Activated CD4-positive, alpha-beta memory T cell treated with anti-CD3 and anti-CD28 coated beads, Interleukin-2, amount 10 ng/mL, durations not matched to agents 7 days and 5 days (primary cell): ENCODE measurements at places on chromosomes 13 and 19.

DNA sequence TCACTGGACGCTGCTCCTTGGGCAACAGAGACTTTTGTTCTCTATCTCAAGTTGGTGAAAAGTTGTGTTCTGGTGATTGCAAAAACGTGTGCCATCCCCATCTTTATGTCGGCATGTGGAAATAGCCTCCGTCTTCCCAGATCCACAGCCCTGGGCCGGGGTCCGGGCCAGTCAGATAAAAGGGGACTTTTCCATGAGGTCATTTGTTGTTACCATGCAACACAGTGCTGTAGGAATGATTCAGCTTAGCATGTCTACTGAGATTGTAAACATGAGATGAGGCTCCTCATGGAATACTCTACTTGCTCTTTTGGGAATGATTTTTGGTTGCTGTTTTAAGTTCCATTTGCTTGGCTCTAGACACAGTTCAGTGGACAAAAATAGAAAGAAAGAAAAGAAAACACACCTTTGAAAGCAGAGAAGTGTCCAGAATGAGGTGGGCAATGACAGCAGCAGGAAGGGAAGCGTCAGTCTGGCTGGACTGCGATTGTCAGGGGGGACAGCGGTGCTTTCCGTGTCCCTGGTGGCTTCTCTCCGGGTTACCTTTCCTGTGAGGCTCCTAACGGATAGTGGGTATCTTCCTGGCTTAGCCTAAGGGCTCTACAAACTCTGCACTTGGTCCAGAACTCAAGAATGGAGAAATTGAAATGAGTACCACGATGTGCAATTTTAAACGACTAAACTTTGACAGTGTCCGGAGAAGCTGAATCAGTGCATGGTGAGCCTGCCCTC lies 91.6 kb downstream of the TEX29 start:
- no peaks in the 10 kb centered on the region for H3K36me3 ChIP-seq
- no peak overlapping the region for H3K4me3 ChIP-seq
- H3K4me1 ChIP-seq = no peaks in the 10 kb centered on the region
- no peak overlapping the region for H3K27ac ChIP-seq
- peaks cover 22% of the 10 kb centered on the region for H3K27me3 ChIP-seq
- DNase-seq = no peak

DNA sequence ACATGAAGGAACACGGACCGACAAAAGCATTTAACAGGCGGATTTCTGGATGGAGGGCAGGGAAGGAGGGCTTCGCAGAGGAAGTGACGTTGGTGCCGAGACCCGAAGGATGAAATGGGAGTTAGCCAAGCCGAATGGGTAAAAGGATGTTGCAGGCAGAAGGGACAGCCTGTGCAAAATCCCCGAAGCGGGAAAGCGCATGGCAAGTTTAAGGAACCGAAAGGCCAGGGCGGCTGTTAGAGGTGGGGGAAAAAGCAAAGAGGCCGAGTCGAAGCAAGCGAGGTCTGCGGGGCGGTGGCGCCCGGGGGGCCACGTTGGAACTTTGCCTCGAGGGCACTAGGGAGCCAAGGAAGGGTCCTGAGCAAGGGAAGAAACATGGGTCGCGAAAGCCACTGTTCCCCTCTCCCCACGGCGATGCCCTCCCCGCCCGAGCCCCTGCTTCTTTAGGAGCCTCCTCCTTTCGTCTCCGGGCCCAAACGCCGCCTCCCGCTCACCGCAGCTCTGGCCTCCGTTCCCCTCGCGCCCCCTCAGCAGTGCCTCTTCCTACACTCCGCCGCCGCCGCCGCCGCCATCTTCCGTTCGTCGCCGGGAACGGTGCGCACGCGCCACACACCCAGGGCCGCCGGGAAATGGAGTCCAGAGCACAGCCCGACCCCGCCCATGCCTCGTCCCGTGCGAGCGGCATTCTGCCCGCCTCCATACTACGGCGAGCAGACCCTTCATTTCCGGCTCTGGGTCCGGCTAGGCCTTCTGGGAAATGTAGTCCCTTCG lies at the start of gene SYMPK:
SYMPK (minus strand) TSS at position 584 of the 771 bp plus-strand sequence. CDS start 8,652 bp downstream, outside the sequence.
- H3K4me3 ChIP-seq = peak within 1 kb of the TSS; percentile 92
- peak within 1 kb of the TSS; percentile 96 for H3K27ac ChIP-seq
- peaks cover 20% of the 10 kb centered on the region for H3K36me3 ChIP-seq
- DNase-seq = peak; percentile 99
- H3K27me3 ChIP-seq = peaks cover 29% of the 10 kb centered on the region

DNA sequence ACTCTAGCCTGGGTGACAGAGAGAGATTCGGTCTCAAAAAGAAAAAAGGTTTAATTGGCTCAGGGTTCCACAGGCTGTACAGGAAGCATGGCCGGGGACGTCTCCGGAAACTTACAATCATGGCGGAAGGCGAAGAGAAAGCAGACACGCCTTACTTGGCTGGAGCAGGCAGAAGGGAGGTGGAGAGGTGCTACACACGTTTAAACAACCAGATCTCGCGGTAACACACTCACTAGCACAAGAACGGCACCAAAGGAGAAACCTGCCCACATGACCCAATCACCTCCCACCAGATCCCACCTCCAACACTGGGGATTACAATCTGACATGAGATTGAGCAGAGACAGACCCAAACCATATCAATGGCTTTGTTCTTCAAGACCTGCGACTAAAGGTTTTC lies 12.8 kb downstream of the CASP14 start:
- no peak overlapping the region for H3K4me3 ChIP-seq
- H3K27ac ChIP-seq = no peak overlapping the region
- H3K4me1 ChIP-seq = no peaks in the 10 kb centered on the region
- no peak for DNase-seq
- peaks cover 11% of the 10 kb centered on the region for H3K27me3 ChIP-seq
- no peaks in the 10 kb centered on the region for H3K36me3 ChIP-seq

GRCh38 chr13:84994582-84994981 lies 804.6 kb downstream of the SLITRK6 start:
- no peaks in the 10 kb centered on the region for H3K27me3 ChIP-seq
- no peak overlapping the region for H3K4me3 ChIP-seq
- no peak for DNase-seq

GRCh38 chr19:2391118-2391725 lies 31.2 kb downstream of the TMPRSS9 start:
- H3K27ac ChIP-seq = no peak overlapping the region
- H3K36me3 ChIP-seq = no peaks in the 10 kb centered on the region
- peak; percentile 41 for DNase-seq
- H3K4me3 ChIP-seq = no peak overlapping the region
- peaks cover 25% of the 10 kb centered on the region for H3K4me1 ChIP-seq
- H3K27me3 ChIP-seq = peaks cover 13% of the 10 kb centered on the region

DNA sequence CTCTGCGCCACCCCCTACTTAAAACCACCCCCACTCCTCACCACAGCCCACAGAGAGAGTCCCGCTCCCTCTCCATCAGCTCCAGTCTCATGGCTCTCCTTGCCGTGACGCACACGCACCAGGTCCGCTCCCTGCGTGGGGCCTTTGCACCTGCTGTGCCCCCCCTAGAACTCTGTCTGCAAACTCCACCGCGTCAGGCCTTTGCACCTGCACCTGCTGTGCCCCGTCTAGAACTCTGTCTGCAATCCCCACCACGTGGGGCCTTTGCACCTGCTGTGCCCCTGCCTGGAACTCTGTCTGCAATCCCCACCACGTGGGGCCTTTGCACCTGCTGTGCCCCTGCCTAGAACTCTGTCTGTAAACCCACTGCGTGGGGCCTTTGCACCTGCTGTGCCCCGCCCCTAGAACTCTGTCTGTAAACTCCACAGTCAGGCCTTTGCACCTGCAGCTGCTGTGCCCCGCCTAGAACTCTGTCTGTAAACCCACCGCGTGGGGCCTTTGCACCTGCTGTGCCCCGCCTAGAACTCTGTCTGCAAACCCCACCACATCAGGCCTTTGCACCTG lies 4.2 kb downstream of the SHC2 start:
- H3K27me3 ChIP-seq = peaks cover 7% of the 10 kb centered on the region
- H3K36me3 ChIP-seq = no peaks in the 10 kb centered on the region
- no peak for DNase-seq
- no peak overlapping the region for H3K4me3 ChIP-seq
- H3K4me1 ChIP-seq = peaks cover 4% of the 10 kb centered on the region
- H3K27ac ChIP-seq = no peak overlapping the region

DNA sequence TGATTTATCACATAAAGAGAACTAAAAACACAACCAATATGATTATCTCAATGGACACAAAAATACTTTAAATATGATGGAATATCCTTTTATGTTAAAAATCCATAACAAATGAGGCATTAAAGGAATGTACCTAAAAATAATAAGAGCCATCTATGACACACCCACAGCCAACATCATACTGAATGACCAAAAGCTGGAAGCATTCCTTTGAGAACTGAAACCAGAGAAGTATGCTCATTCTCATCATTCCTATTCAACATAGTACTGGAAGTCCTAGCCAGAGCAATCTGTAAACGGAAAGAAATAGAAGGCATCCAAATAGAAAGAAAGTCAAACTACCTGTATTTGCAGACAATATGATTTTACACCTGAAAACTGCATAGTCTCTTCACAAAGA lies 671.0 kb downstream of the SLITRK1 start:
- no peaks in the 10 kb centered on the region for H3K27me3 ChIP-seq
- no peaks in the 10 kb centered on the region for H3K4me1 ChIP-seq
- DNase-seq = no peak
- H3K4me3 ChIP-seq = no peak overlapping the region
- H3K27ac ChIP-seq = no peak overlapping the region
- no peaks in the 10 kb centered on the region for H3K36me3 ChIP-seq

DNA sequence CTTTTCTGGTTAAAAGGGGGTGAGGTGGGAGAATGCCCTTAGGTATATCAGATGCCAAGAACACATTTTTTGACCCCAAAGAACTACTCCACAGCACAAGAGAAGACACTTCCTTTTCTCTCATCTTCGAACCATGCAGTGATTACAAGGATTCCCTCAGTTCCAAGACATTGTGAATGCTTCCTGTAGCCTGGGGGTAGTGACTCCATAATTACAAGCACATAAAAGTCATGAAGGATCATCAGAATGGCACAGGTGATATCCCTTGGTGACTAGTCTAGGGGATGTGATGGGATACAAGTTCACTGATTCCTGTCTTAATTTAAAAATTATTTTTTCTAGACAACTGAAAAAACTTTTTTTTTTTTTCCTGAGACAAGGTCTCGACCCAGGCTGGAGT lies 78.0 kb downstream of the ZC3H13 start:
- H3K36me3 ChIP-seq = peaks cover 78% of the 10 kb centered on the region
- peaks cover 6% of the 10 kb centered on the region for H3K4me1 ChIP-seq
- H3K27me3 ChIP-seq = no peaks in the 10 kb centered on the region
- H3K27ac ChIP-seq = no peak overlapping the region
- no peak for DNase-seq

DNA sequence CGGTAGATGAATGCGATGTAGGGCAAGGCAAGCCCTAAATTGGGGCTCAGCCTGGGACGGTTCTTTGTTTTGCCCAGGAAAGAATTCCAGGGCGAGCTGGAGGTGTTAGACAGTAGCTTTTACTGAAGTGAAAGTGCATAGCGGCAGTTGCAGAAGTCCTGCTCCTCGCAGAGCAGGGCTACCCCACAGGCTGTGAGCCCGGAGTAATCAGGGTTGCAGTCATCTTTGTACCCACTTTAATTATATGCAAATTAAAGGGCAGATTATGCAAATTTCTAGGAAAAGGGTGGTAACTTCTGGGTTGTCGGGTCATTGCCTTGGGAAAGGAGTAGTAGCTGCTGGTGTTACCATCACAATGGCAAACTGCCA lies 30.5 kb downstream of the VAV1 start:
- H3K4me3 ChIP-seq = peak overlapping the region; percentile 74
- H3K4me1 ChIP-seq = peaks cover 61% of the 10 kb centered on the region
- no peaks in the 10 kb centered on the region for H3K27me3 ChIP-seq
- H3K36me3 ChIP-seq = peaks cover 41% of the 10 kb centered on the region
- H3K27ac ChIP-seq = peak overlapping the region; percentile 94
- DNase-seq = no peak

DNA sequence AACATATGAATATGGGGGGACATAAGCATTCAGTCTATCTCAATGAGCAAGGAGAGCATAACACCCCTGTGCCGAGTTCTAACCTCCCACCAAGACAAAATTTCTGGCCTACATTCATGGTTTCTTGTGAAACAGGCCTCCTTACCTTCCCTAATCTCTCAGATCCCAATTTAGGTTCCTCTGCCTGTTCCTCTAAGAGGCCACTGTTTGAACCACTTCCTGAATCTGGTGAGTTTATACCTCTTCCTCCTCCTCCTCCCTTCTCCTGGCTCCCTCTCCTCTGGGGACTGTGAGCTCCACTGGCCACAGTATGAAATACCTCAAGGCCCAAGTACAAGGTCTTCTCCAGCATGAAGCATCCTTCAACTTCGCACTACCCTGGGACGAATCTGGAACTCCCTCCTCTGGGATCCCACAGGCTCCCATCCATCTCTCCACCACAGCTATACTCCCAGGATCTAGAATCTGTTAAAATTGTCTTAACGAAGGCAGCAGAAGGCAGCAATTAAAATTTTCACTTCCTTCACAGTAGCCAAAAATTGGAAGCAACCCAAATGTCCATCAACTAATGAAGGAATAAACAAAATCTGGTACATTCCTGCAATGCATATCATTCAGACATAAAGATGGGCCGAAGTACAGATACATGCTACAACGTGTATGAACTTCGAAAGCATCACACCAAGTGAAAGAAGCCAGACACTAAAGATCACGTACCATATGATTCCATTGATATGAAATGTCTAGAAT lies 7.8 kb upstream of the SIGLECL1 start:
- peaks cover 16% of the 10 kb centered on the region for H3K27me3 ChIP-seq
- peaks cover 36% of the 10 kb centered on the region for H3K36me3 ChIP-seq
- DNase-seq = no peak
- H3K27ac ChIP-seq = no peak overlapping the region

DNA sequence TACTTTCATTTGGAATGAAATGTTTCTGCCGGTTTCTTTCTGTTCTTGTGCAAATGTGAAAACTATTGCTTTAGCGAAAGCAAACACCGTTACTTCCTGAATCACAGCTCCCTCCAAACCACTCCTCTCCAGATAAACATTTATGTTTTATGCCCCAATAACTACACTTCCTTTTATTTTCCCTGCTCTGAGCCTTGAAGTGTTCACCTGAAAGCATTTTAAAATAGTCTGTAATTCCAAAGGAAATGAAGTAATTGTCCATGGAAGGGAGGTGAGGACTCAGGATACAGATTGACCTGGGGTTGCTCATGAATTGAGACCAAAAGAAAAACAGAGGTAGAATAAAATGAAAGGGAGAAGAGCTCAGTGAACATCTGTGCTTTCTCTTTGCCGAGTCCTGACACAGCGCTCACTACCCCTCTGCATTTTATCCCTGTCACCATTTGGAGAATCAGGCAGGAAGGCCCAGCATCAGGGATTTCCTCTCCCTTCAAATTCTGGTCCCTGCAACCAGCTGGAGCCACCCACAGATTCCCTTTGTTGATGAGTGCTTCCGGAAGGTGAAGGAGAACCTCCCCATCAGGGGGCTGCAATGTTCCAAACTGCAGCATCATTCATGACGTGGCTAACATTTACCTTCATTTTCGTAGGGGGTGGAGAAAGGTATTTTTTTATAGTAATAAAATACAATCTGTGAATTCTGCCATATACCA lies 171.9 kb downstream of the ITGBL1 start:
- no peak for DNase-seq
- no peak overlapping the region for H3K27ac ChIP-seq
- no peaks in the 10 kb centered on the region for H3K36me3 ChIP-seq
- no peak overlapping the region for H3K4me3 ChIP-seq
